ENCODE measurements at places on chromosomes 2 and 18.

DNA sequence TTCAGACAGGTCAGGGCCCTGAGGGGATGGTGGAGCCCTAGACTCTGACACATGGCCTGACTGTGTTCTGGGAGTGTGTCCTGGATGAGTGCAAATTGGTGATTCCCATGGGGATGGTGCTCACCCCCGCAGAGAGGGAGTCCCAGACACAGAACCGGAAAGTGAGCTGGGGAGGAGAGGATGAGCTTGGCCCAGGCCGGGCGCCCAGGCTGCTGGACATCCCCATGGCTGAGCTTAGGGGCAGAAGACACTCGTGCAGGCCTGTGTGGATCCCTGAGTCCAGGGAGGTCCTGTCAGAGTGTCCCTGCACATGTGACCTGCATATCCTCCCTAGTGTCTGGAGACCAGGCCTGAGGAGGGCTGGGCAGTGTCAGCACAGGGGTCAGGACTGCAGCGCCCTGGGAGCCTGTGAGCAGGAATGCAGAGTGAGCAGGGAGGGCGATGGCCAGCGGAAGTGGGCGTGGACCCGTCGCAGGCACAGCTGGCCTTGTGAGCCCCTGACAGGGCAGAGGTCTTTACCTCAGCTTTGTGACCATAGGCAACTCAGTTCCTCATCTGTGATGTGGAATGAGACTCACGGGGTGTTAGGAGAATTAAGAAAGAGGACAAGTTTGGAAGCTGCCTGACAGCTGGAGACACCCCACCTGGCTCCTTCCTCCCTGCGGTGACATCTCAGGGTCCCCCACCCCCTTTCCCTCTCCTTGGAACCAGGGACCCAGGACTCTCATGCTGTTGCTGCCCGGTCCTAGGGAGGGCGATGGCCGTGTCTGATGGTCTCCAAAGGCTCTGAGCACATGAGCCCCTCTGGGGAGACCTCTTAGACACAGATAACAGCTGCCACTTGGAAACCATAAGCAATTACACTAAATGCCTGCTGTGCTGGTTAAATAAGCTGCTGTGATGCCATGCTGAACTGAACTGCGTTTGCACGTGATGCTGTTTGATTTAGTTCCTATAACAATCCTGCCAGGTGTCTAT is 62.6 kb upstream of the HS6ST1 start:
- DNase-seq: no peak

DNA sequence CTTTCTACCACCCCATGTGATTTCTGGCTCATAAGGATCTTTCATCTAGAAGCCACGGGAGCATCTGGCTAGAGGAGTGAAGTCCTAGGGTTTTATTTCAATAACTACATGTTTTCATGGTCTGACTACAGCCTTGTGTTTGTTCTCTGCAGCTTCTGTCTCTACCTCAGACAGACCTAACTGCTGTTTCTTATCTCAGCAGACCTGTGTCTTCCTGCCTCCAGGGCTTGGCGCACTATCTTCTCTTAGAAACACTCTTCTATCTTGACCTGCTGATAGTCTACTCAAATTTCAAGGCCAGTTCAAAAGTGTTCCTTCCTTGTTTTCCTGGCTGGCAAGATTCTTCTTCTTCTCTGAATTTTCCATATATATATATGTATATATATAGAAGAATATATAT is 11.0 kb upstream of the TRIB2 start:
- DNase-seq: no peak

- DNase-seq: peak; percentile 73
Observed at GRCh38 chr2:101609433-101609832, 88.1 kb upstream of the MAP4K4 start.

GRCh38 chr18:50559752-50560680 is at the start of gene MAPK4:
Gene MAPK4, plus strand, starts transcription at chr18:50560087. Its CDS starts 103,872 bp downstream, at chr18:50663959.
- no peak for DNase-seq

DNA sequence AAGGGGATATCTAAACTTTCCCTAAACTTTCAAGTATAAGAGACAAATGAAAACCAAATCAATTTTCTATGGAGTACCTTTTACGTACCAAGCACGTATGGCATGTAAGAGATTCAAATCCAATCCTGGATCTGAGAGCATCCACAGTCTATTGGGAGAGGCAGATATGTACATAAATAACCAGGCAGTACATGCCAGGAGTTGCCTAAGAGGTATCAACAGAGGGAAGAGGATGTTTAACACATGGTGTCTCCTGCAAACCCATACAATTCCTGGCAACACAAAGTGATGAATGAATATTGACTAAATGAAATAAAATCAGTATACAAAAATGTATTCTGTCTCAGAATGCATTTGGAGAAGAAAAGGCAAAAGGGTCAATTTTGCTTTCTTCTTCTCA is 116.6 kb downstream of the PIGN start:
- no peak for DNase-seq

DNA sequence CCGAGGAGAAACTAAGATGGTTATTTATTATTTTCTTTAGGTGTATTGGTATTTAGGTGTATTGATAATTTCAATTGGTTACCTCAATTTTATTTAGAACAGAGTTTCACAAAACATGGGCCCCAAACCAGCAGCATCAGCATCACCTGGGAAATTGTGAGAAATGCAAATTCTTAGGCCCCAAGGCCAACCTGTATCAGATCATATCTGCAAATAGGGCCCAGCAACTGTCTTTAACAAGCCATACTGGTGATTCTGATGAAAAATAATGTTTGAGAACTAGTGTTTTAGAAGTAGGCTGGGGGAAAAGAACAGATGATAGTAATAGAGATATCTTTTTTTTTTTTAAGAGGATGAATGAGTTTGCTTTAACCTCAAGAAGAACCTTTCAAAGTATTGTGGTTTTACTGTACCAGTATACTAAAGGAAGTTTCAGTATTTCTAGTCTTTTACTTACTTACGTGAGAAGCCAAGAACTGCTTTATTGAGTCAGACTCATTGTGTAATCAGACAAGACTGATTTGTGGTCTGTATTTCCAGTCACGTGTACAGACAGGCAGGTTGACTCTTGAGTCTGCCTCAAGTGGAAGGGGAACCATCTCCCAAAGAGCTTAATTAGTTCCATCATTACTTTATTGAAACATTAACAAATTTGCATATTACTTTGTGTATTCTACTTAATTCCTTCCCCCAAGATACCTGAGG is 60.4 kb upstream of the GAREM1 start:
- DNase-seq: no peak

DNA sequence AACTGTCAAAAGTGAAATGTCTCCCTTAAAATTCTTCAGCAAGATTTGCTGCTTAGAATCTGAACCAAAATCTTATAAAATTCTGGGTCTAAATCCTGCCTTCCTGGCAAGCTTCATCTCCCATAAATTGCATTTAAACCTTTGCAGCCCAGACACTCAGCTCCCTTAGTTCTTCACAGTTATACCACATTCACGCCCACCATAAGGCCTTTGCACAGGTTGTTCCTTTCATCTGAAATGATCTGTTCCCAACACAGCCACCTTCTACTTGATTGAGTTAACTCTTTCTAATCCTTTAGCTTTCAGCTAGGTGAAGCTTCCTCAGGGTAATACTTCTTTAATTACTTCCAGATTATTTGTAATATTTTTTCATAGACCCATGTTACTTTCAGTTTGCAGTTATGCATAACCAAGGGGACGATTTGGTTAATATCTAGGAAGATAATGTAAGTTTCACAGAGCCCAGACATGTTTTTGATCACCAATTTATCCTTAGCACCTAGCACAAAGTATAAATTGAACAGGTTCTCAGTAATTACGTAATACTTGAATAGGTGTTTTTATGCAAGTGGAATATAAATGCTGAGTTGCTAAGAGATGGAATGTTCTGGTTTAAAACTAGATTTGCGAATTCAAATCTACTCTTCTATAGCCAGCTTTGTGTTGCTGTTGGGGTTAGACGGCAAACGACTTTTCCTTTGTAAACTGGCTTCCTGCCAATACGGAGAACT is 779.7 kb upstream of the PKDCC start:
- DNase-seq: no peak

GRCh38 chr18:63591725-63592124 is 4.6 kb downstream of the SERPINB13 start:
- no peak for DNase-seq

DNA sequence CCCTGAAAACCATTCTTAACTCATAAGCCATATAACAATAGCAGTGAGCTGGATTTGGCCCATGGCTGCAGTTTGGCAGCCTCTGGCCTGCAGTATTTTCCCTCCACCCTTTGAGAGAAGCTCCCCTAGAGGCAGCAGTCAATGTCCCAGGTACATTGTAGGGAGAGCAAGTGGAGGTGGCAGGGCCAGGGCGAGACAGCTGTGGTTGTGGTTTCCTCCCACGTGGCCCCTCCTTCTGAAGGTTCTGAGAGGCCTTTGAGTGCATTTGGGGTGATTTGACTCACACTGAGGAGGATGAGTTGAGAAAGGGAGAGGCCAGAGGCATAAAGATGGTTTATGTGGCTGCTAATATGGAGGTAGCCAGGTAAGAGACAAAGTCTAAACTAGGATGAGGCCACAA is 45.5 kb upstream of the LDAH start:
- DNase-seq: no peak

DNA sequence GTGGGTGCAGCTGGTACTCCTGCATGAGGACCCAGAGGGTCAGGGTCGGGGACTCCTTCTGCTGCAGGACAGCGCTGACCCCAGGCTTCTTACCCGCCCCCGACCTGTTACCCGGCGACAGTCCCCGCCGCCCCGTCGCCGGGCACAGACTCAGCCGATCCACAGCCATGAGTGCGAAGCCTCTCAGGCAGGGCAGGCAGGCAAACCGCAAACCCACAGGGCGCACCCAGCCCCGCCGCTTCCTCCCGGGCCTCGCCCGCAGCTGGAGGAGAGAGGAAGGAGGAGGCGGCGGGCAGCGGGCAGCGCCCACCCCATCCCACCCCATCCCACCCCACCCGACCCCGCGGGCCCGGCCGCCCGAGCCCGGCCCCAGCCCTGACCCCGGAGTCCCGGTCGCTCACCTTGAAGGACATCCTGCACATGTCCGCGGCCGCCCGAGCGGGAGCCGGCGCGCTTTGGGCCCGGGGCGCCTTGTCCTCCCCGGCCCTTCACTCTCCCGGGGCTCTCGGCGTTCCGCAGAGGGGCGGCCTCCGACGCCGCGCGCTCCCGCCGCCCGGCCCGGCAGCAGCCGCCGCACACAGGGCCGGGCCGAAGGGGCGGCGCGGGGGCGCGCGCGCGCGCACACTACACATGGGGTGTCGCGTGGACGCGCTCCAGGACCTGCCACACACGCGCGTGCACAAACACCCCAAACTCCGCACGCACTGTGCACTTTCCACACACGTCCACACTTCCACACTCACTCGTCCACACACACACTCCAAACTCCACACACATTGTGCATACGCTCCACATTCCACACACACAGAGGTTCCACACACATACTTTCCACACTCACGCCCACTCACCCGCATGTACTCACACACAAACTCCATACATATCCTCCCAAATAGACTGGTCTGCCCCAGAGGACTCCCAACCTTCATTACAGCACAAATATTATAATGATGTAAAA is at the start of gene ANKRD29:
ANKRD29 (minus strand) TSS at position 603 of the 955 bp plus-strand sequence; CDS start at position 422, 181 bp downstream.
- DNase-seq: no peak

- DNase-seq: no peak
Observed at GRCh38 chr18:58177004-58177717, 133.1 kb downstream of the NEDD4L start.

DNA sequence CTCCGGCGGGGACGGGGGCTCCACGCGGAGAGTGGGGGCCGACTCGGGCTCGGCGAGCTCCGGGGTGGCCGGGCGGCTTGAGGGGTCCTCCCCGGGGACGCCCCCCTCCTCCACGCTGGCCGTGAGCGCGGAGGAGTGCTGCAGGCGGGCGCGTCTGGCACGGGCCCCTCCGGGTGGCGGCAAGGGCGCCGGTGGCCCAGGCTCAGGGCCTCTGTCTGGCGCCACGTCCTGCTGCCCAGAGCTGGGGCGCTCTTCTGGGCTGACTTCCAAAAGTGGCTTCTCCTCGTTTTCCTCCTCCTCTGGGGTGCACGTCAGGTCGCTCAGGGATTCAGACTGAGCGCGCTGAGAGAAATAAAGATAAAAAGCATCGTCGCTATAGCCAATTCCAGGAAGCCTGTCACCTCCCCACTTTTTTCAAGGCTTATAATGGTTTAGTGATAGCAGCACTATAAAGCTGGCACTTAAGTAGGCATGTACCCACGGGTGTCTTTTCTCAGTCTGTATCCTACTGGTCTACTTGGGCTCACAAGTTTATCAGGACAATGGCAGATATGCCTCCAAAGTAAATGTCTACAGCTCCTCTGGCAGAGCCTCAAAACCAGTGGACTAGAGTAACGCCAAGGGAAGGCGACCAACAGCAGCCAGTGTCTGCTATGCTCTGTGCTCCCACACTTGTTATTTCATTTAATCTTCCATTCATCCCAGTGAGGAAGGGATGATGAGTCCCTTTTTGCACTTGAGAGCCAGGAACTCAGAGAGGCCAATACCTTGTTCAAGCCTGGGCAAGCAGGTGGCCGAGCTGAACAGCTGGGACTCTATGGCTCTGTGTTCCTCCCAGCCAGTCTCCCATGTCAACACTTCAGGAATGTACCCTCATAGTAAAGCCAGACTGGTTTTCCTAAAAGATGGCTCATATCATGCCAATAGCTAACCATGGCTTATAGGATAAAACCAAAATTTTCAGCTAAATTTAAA is 92.6 kb upstream of the MGAT4A start:
- no peak for DNase-seq

DNA sequence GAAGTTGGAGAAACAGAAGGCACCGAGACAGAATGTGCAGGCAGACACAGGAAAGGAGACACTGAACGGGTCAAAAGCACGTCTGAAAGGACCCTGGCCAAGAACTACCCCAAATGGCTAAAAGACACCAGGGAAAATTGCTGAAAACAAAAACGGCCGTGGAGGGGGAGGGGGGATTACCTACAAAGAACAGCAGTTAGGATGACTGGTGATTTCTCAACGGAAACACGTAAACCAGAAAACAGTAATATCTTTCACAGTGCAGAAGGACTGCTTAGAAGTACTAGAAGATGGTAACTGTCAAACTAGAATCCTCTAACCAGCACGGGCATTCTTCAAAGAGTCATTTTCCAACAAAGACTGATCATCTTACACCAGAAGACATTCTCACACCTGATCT is 142.6 kb downstream of the HDAC4 start:
- no peak for DNase-seq

- no peak for DNase-seq
Observed at GRCh38 chr2:206031950-206032567, 53.9 kb downstream of the INO80D start.

DNA sequence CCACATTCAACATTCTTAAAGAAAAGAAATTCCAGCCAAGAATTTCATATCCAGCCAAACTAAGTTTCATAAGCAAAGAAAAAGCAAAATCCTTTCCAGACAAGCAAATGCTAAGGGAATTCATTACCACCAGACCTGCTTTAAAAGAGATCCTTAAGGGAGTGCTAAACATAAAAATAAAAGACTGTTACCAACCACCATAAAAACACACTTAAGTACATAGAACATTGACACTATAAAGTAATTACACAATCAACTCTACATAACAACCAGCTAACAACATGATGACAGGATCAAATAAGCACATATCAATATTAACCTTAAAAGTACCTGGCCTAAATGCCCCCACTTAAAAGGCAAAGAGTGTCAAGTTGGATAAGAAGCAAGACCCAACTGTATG is 153.5 kb downstream of the FTCDNL1 start:
- no peak for DNase-seq
